ENCODE measurements at places on chromosomes 2 and 18.
A peak's percentile ranks its signal among the peaks of the same experiment; 100 is the strongest.

DNA sequence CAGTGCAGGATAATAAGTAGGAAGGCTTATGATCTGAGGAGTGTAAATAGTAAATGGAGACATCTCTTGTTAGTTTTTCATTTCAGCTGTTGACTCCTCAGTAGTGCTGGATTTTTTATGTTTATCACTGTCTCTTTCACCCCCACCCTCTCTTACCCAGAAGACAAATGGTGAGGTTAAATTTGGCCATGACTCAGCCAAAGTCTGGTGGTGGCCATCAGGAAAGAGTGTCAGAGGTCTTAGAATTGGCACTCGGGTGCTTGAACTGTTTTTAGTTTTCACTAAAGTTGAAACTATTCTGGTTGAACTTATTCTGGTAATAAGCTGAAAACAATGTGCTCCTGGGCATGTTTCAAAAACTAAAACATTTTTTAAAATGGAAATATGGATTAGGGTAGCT is 123.3 kb downstream of the FHOD3 start:
- no peak for DNase-seq

GRCh38 chr2:144358374-144358964 is 161.4 kb downstream of the ZEB2 start:
- no peak for DNase-seq

DNA sequence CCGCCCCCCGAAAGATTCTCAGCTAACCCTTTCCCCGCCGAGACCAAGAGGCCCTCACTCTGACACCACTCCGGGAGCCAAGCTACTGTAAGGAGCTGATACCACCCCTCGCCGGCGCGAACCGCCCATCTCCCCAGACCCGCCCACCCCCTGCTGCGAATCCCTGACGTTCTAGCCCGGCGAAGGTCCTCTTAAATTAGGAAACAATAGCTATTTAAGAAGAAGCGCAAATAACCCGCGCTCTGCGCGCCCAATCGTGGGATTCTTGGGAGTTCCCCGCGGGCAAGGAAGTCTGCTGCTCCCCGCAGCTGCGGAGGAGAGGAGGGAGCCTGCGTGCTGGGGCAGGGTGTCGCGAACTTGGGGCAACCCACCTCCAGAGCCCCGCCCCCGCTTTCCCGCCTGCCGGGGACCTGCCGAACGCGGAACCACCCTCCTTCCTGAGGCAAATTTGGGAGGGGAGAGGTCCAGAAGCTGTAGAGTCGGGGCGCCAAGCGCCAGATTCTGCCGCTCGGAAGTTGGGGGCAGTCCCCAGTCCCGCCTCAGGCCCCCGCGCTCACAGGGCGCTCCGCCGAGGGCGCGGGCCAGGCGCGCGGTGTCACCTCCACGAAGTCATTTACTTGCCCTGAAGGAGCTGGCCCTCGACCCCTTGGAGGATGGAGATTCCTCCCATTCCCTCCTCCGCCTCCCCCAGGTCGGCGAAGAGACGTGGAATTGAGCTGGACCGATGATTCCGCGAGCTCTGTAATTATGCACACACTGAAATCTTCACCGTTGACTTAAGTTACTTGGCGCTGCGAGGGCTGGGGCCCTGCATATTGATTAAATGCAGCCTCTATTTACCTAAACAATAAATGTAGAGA is 8.4 kb upstream of the SP9 start:
- DNase-seq = peak; percentile 39

DNA sequence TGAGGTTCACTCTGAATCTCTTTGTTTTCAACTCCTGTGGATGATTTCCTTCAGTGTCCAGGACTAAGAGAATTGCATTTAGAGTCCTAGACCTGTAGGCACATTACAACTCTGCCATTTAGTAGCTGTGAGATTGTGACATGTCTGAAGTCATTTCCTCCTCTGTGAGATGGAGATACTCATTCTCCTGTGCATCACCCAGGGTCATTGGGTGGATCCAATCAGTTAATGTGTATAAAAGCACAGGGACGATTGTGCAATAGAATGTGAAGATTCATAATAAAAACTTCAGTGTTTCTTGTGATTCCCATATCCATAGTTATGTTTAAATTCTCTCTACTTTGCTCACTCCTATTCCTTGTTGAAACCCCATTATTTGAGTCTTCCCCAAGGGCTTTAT is 113.6 kb downstream of the DIS3L2 start:
- DNase-seq = no peak

- DNase-seq = peak; percentile 40
Observed at GRCh38 chr2:30234180-30234971, 3.0 kb downstream of the LBH start.

GRCh38 chr2:67783026-67783425 is 279.8 kb downstream of the C1D start:
- DNase-seq = no peak

DNA sequence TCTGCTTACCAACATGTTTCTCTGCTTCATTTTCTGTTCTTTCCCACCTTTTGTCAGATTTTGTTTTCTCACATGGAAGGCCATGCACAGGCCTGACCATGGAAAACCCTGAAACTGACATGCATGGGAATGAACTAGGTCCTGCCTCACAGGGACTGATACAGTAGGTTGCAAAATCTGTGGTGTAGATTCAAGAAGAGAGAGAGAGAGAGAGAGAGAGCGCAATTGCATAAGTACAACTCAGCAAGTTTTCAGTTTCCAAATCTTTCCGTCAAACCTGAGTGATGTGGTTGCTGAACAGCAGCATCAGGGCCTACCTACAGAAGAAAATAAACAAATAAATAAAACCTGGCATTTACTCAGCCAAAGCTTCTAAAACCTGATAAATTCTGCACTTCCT is 87.5 kb upstream of the RNF152 start:
- no peak for DNase-seq

DNA sequence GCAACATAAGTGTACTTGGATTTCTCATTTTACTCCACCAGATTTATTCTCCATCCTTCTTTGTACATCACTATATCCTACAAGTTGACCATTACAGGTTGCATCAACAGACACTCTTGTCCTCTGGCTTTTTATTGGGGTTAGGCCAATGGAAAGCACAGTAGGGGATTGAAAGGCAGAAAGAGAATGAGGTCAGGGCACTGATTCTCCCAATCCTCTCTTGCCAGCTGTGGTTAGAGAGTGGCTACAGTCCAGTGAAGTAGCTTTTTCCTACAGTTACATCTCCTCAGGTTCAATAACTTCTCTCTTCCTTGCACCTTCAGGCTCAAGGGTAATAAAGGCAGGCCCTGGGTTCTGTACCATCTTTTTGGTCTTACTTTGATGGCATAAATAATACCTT is 20.2 kb upstream of the COL5A2 start:
- DNase-seq = no peak

GRCh38 chr2:204453730-204454167 is 91.5 kb upstream of the PARD3B start:
- DNase-seq = no peak

- DNase-seq = no peak
Observed at GRCh38 chr2:19141234-19142004, 217.0 kb downstream of the OSR1 start.

DNA sequence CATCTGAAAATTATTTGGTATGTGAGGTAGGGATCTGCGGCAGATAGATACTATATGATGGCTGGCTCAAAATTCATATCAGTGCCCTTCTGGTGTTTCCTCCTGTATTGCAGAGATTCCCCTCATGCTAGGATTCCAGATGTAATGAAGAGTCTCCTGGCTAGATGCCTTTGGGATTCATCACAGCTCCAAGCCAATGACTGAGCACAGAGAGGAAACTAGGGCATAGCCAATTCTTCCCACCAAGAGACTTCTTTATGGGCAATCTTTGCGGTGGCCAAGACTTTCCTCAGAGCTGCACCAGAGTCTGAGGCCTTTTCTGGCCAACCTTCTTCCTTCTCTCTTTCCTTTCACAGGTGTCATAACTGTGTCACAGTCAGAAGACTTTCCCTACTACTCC is 25.5 kb upstream of the CIB4 start:
- DNase-seq = no peak

DNA sequence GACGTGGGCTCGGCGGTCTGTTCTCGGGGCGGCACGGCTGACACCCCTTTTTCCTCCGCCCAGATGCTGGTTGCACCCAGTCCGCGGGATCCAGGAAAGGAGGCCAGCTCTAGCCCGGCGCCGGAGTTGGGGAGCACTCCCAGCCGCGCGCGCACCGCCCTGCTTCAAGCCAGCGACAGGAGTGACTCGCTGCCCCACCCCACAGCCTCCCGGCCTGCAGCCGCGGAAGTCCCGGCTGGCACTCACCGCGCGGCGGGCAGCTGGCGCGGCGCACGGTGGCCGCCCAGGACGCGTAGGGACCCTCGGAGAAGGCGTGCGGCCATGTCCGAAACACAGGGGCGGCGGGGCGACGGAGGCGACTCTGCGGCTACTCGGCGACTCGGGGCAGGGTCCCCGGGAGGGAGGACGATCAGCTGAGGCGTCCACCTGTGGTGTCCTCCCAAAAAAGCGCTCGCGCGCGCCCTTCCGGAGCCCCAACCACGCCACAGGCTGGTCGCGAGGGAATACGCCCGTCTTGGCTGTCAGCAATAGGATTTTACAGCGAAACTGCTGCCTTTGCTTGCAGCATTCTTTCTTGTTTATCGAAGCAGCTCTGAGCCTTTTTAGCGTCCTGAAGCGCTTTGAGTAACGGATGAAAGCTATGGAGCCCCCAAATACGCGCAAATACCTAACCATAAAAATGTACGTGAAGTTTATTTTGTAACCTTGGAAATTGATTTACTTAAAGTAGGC is at the start of gene ACADL:
TSS of gene ACADL (minus strand) at position 507 of the 732 bp plus-strand sequence. CDS start at position 323, 184 bp downstream.
- no peak for DNase-seq

DNA sequence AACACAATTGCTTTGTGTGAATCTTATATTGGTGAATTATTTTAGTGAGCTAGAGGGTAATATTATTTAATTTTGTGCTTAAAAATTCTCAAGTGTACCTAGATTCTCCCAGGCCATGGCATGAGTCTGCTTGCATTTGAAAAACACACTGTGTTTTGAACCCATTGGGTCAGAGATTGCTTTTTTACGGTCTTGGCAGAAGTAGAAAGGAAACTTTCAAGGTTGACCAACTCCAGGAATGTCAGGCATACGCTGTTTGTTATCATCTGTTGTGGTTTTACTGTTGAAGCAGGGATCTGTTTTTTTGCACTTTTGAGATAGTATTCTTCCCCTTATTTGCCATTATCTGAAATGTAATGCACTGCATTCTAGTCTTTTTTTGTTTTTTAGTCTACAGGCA is 377.4 kb downstream of the RPRM start:
- DNase-seq = no peak

DNA sequence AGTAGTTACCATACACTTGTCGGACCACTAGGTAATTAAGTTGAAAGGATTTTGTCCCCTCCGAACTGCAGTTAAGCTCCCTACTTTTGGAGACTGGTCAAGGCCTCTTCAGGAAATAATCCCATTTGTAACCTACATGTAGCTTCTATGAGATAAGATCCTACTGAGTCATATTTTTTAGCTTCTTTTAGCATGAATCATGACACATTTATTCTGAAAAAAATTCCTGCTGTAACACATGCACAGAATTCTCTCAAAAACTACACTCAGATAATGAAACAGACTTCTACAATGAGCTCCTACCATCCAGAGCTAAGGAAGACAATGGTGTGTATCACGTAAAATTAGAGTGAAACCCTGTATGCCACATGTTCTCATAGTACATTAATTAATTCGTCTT is 100.7 kb upstream of the CCDC195 start:
- no peak for DNase-seq

DNA sequence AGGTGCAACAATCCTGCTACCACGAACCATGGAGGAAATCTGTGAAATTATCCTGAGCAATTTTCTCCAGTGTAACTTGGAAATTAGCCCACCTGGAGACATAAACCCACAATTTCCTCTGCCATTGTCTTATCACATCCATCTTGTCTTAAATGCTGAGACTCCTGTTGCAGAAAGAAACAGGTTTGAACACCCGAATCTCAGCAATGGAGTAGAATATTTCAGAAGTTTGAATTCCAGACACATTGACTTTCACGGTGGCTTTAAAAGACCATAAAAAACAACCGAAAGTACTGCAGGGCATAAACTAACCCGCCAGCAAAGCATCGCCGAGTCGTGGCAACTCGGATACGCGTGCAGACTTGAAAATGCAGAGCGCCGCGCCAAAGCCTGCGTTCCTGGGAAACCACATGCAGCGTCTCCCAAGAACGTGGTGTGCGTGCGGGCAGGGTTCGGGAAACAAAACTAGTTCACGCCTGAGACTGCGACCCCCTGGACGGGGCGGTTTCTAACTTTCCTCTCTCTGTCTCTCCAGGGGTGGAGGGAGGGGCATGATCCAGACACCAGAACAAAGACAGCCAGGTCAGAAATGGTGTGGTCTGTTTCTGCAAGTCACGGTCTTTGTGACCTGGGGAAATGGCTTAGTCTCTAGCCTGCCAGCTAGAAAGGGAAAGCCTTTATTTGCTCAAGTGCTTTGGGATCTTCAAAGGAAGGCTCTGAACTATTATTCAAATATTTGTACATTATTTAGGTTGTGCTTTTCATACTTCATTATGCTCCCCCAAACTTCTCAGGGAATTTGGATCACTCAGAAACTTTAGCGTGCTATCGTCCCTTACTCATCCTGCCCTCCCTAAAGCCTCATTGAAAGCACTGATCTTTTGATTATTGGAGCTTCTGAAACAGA is 26.9 kb upstream of the KCTD1 start:
- no peak for DNase-seq

DNA sequence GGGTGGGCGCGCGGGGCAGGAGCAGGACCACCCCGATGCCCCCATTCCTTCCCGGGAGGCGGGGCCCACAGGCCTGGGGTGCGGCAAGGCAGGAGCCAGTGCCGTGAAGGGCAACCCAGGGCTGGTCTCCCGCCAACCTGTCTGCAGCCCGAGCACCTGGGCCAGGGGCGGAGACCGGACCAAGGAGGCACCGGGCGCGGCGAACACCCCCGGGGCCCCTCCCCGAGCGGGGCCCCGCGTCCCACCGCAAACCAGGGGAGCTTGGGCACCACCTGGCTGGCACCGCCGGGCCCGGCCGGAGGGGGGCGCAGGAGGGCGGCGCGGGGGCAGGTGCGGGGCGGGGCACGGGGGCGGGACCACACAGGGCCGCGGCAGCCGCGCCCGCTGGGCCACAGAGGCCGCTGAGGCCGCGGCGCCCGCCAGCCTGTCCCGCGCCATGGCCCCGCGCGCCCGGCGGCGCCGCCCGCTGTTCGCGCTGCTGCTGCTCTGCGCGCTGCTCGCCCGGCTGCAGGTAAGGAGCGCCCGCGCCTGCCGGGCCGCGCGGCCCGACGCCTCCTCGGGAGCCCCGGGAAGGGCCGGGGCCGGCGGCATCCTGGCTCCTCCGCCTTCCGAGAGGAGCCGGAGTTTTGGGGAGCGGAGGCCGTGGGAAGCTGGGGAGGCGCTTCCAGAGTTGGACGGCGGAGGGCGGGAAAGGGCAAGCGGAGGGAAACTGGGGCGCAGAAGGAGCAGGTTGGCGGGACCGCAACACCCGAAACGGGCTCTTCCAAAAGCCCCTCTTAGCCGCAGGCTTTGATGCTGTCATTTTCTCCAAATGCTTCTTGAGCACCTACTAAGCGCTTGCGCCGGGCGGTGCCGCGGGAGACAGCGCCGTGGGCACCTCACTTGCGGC is at the start of gene TNFRSF11A:
TSS of gene TNFRSF11A (plus strand) at position 394 of the 889 bp plus-strand sequence. CDS start at position 437, 43 bp downstream.
- DNase-seq = peak; percentile 43

GRCh38 chr2:102986826-102987490 is 225.1 kb downstream of the TMEM182 start:
- DNase-seq = no peak
